ENCODE measurements at places on chromosomes 4 and X. TPM values are rescaled to one million over a fixed set of nuclear protein-coding genes. Genes with fewer than 3 reads are reported as not detected.

Gene USP17L10
- total RNA-seq: not detected

Gene TLR8
- not detected for total RNA-seq

Gene ITGB1BP2
- 5.0 TPM for total RNA-seq

- H3K36me3 ChIP-seq: no peaks in the 10 kb centered on the region
- H3K4me3 ChIP-seq: no peak overlapping the region
- no peak overlapping the region for H3K27ac ChIP-seq
- H3K27me3 ChIP-seq: no peaks in the 10 kb centered on the region
- H3K4me1 ChIP-seq: no peaks in the 10 kb centered on the region
Measured at GRCh38 chr4:151652841-151653547, 107.8 kb downstream of the GATB start.

DNA sequence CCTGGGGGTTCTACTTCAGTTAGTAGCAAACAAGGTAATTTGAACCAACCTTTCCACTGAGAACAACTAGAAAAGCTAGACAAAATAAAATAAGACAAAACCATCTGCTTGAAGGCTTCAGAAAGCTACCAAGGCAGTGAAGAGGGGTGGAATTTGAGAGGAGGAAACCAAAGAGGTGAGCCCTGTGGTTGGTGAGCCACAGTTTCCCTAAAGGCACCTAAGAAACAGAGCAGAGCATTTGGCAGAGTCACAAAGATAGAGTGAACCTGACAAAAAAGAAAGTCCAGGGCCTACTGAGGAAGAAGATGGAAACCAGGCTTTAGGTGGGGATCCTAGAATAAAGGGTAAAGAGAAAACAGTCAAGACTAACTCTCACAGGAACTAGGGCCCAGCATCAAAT lies 44.3 kb downstream of the CHST7 start:
- no peaks in the 10 kb centered on the region for H3K27me3 ChIP-seq
- H3K36me3 ChIP-seq: no peaks in the 10 kb centered on the region
- no peaks in the 10 kb centered on the region for H3K4me1 ChIP-seq

Gene F8
- total RNA-seq: 0.42 TPM

DNA sequence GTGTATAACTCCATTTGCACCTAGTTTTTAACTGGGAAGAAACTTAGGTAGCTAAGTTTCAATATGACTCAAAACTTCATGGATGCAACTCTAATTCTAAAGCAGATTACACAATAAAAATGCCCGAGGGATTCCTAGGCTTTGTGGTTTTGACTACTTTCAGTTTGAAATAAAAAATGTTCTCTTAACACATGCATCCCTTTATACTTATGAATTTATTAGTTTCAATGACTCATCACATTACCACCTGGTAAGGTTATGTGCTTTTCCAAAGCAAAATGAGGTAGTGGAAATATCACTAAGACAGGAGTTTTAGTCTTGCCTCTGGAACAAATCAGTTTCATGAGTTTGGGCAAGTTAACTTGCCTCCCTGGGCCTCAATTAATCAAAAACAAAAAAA lies 125.5 kb downstream of the OPHN1 start:
- H3K27ac ChIP-seq: no peak overlapping the region
- no peak overlapping the region for H3K4me3 ChIP-seq
- no peak for DNase-seq
- no peaks in the 10 kb centered on the region for H3K36me3 ChIP-seq

Gene DCAF4L1
- total RNA-seq: 0.23 TPM

DNA sequence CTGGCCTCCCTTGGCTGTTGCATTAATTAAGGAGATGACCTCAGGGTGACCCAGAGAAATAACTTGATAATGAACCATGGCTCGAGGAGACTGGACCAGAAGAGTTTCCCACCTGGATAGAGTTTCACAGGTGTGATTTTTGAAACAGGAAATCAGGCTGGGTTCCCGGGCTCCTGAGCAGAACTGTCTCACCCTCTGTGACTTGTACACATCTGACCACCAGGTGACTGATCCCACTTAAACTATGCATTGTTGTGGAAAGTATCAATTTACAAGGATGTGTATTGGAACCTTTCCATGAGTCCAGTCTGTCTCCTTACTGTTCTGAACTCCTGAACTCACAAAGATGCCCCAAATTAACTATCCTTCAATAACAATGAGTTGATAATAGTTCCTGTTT lies 220.3 kb downstream of the PTTG2 start:
- no peak overlapping the region for H3K27ac ChIP-seq
- H3K4me3 ChIP-seq: no peak overlapping the region
- H3K36me3 ChIP-seq: no peaks in the 10 kb centered on the region

GRCh38 chr4:153571006-153571545 lies 104.9 kb downstream of the TMEM131L start:
- no peak for DNase-seq
- no peaks in the 10 kb centered on the region for H3K27me3 ChIP-seq
- H3K36me3 ChIP-seq: peaks cover 22% of the 10 kb centered on the region
- no peak overlapping the region for H3K4me3 ChIP-seq

GRCh38 chr4:154869301-154869700 lies 88.2 kb downstream of the RBM46 start:
- no peak overlapping the region for H3K27ac ChIP-seq
- DNase-seq: no peak
- no peaks in the 10 kb centered on the region for H3K36me3 ChIP-seq
- H3K27me3 ChIP-seq: no peaks in the 10 kb centered on the region
- H3K4me1 ChIP-seq: no peaks in the 10 kb centered on the region

Gene FAM236B
- not detected for total RNA-seq

GRCh38 chr4:109296527-109296926 lies 5.9 kb downstream of the COL25A1 start:
- H3K4me3 ChIP-seq: no peak overlapping the region
- no peaks in the 10 kb centered on the region for H3K4me1 ChIP-seq
- H3K27ac ChIP-seq: no peak overlapping the region
- no peak for DNase-seq

- no peaks in the 10 kb centered on the region for H3K36me3 ChIP-seq
- H3K27me3 ChIP-seq: no peaks in the 10 kb centered on the region
- H3K4me1 ChIP-seq: no peaks in the 10 kb centered on the region
- H3K27ac ChIP-seq: no peak overlapping the region
- no peak for DNase-seq
Measured at GRCh38 chr4:177222781-177223180, 86.9 kb upstream of the NEIL3 start.

DNA sequence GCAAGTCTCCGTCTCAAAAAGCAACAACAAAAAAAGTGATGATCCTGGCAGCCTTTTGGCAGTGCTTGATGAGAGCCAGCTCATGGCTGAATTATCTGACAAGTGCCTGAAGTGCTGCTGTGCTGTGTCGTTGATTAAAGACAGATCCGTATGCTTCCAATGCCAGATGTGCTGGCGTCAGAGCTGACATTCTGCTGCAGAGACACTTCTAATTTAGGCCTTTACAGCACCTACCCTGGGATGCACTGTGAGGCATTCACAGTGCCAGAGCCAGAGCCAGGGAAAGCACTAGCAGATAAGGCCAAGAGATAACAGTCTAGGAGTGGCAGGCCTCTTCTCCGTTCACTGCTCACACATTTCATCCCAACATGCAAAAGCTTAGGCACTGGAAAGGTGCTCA lies 995.5 kb downstream of the RAB28 start:
- no peak overlapping the region for H3K4me3 ChIP-seq
- H3K36me3 ChIP-seq: no peaks in the 10 kb centered on the region
- DNase-seq: no peak
- no peaks in the 10 kb centered on the region for H3K27me3 ChIP-seq
- no peak overlapping the region for H3K27ac ChIP-seq

DNA sequence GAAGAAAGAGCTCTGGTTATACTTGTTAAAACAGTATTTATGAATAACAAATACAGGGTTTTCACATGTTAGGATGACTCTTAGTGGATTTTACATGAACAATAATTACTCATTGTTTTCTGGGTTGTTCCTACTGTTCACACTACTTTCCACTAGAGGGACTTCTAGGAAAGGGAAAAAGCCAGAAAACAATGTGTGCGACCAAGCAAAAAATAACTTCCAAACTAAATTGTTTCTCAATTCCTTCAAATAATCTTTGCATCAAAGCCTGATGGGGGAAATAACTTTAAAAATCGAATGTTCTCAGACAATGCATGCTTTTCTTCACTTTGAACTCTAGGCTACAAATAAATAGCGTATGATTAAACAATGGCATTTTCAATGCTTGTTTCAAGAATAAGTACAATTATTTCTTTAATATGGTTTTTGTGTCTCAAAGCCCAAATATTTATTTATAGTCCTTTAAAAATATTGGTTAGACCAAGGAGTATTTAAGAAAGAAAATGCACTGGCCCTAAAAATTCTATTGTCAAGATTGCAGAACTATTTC lies 72.1 kb upstream of the ETNPPL start:
- DNase-seq: no peak
- no peaks in the 10 kb centered on the region for H3K27me3 ChIP-seq
- no peaks in the 10 kb centered on the region for H3K36me3 ChIP-seq

All from SJCRH30 (cell line).